Adipocyte (in vitro differentiated cells): ENCODE measurements at places on chromosomes 5 and 9.
A peak's percentile ranks its signal among the peaks of the same experiment; 100 is the strongest.

DNA sequence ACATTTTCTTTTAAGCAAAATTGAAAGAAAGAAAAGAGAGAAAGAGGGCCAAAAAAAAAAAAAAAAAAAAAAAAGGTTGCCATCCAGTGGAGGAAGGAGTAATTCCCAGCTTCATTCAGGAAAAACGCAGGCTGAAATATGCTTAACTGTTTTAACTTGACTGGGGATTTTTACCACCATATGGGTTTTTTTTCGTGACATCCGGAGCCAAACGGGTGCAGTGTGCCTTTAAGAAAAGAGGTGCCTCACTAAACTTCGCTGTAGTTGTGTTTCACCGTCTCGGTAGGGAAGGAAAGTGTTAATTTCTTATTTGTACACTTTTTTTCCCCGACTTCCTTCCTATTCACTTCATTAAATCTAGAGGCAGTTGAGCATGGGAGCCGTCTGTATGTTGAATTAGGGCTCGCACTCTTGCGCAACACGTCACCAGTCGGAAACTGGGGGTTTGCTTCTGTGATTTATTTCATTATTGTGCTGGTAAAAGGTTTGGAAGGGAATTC lies 143.0 kb downstream of the SMARCA2 start:
- peak; percentile 84 for DNase-seq

DNA sequence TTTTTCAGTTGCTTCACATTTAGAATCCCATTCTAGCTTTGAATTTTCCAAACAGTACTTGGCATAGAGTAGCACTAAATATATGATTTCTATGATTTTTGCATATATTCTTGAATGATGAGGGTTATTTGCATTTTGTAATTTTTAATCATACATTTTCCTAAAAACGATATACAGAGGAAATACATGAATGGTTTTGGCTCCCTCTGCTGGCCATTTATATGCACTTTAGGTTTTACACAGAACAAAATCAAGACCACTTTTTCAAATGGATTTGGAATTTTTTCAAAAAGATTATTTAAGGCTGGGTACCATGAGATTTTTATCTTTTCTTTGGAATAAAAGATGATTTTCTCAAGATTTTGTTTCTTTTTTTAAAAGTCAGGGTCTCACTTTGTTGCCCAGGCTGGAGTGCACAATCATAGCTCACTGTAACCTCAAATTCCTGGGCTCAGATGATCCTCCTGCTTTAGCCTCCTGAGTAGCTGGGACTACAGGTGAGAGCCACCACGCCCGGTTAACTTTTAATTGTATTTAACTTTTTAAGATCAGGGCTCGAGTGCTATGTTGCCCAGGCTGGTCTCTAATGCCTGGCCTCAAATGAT lies 16.7 kb upstream of the COMMD10 start:
- peak; percentile 90 for DNase-seq

- DNase-seq, result no peak
Measured at GRCh38 chr9:25025686-25026085, 480.0 kb upstream of the IZUMO3 start.

- DNase-seq, result peak; percentile 90
Measured at GRCh38 chr5:68730220-68730978, 363.4 kb upstream of the SLC30A5 start.

- DNase-seq, result peak; percentile 66
Measured at GRCh38 chr5:39452846-39453245, 28.1 kb upstream of the DAB2 start.

GRCh38 chr5:140828362-140828737 lies 590 bp downstream of the PCDHA6 start:
- DNase-seq, result no peak

- no peak for DNase-seq
Measured at GRCh38 chr5:73801686-73802085, 175.7 kb downstream of the ARHGEF28 start.

DNA sequence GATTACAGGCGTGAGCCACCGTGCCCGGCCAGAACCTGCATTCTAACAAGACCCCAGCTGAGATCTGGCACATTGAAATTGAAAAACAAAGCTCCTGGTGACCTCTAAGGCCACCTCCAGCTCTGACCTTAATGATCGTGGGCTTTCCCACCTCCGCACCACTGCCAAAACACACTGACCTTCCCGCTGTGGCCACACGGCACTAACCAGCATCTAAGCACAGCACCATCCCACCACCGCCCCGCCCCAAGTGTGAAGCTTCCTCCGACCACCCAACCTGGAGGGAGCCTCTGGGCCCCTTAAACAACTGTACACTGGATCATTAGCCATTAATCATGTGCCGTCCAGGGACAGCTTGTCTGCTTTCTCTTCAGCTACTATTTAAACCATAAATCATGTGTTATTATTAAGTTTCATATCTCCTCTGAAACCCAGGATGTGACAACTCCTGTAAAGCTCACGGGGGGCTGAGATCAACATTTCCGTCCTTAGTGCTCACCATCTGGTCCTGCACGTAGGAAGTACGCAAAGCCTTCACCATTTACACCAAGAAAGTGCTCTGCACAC lies 80.6 kb downstream of the COL23A1 start:
- DNase-seq, result no peak

- DNase-seq, result no peak
Measured at GRCh38 chr9:87516222-87516925, 18.7 kb downstream of the DAPK1 start.

DNA sequence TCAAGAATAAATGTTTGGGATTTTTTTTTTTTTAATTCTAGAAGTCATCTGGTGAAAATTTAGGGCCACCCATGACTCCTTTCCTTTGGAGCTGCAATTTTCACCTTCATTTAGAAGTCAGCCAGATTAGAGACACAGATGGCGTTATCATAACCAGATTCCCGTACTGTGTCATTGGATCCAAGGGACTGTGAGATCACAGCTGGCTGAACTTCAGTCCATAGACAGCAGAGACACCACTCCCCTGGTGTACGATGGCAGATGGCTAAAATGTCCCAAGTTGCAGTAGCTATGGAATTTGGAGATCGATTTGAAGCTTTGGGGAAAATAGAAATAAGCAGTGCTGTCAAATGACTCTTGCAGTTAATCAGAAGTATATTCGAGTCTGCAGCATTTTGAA lies 216.3 kb downstream of the RFK start:
- DNase-seq, result no peak

GRCh38 chr5:153222936-153223335 lies 267.5 kb upstream of the GRIA1 start:
- DNase-seq, result no peak
